Globus pallidus (tissue), 1 donor: ENCODE measurements at places on chromosomes 7 and 10.

- DNase-seq = no peak
These were observed 19.4 kb upstream of the RASGEF1A start for GRCh38 chr10:43286076-43286805.

- DNase-seq = no peak
These were observed 28.7 kb upstream of the RUFY2 start for GRCh38 chr10:68435803-68436202.

- DNase-seq = no peak
These were observed 324.7 kb downstream of the ACTR3B start for GRCh38 chr7:153084278-153084677.

- DNase-seq = peak; percentile 75
These were observed at the start of gene PDE1C for GRCh38 chr7:32070406-32071360. PDE1C (minus strand) TSS chr7:32070407.

- no peak for DNase-seq
These were observed 28.4 kb upstream of the EIF5AL1 start for GRCh38 chr10:79483948-79484347.

- no peak for DNase-seq
These were observed 9.7 kb downstream of the CALY start for GRCh38 chr10:133326745-133327650.

DNA sequence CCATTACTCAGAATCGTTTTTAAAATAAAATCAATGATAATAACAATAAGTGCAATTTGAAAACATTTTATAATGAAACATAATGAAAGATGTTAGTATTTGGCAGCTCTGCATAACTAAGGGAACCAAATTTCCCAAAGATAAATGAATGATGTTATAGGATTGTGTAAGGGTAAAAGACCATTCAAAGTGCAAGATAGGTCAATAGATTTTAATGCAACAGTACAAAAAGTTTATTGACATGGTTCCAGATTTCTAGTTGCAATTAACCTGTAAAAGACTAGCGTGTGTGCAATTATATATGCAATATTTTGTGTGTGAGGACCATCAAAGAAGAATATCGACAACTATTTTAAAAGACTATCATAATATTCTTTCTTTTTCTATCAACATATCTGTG is 122.3 kb downstream of the MDFIC start:
- DNase-seq = no peak

GRCh38 chr7:116994611-116995010 is 41.3 kb downstream of the ST7 start:
- DNase-seq = no peak

- DNase-seq = peak; percentile 25
These were observed 170.9 kb downstream of the POLR1F start for GRCh38 chr7:19537942-19538401.

- DNase-seq = no peak
These were observed 2.5 kb downstream of the IGFBP3 start for GRCh38 chr7:45918556-45918955.

- no peak for DNase-seq
These were observed 944 bp downstream of the PCOLCE start for GRCh38 chr7:100602889-100603725.

DNA sequence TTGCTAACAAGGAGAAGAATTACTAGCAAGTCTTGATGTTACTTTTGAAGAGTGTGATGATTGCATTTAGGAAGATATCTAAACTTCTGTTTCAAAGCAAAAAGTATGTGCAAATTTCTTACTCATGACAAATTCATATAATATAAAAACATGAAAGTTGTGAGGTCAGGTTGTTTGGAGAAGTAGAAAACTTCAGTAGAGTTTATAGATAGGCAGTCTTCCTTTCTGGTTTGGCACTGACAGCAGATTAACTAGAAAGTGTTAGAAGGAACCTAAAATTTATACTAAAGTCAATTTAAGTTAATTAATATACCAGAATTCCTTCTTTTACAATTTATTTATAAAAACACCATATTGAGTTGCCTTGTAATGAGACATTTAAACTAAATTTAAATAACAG is 16.9 kb downstream of the PTEN start:
- DNase-seq = no peak

DNA sequence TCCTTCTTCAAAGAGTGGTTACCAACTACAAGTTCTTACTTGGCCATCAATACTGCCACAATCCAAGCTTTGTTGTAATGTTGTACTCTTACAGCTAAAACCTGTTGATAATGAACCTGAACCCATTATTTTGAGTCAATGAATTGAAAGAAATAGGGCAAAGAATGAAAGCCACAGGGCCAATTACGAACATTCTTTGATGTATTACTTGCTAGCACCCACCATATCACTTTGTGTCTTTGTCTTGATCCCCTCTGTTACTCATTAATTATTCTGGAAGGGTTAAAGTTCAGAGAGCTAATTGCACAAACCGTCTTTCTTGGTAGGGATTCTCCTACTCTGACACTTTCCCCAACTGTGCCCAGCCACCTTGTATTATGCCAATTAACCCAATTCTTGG is 53.2 kb upstream of the TFEC start:
- no peak for DNase-seq

DNA sequence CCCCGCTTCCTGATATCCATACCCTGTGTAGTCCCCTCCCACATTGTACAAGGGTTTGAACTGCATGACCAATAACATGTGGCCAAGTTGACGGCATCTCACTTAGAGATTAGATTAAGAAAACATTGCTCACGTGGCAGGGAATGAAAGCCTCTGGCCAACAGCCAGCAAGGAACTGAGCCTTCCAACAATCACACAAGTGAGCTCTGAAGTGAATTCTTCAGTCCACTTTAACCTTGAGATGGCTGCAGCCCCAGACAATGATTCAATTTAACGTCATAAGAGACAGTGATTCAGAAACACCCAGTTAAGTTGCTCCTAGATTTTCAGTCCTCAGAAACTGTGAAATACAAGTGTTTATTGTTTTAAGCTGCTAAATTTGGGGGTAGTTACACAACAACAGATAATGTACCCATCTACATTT is 165.9 kb upstream of the PLXNA4 start:
- no peak for DNase-seq

DNA sequence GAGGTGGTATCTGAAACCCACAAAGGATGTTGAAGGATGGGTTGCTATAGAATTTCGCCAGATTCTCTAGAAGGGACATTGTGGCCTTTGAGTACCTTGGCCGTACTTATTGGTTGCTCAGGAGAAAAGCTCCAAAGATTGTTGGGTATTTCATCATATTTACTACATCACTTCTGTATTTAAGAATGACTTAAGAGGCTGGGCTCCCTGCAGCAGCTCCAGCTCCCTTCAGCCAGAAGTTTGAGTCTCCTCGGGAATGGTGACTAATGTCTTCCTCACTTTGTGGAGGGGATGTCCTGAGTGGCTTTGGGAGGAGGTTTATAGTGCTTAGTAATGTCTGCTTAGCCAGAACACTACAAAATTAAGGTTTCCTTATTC is 18.1 kb downstream of the MINDY4 start:
- DNase-seq = no peak

GRCh38 chr7:130699686-130700085 is 13.3 kb upstream of the TSGA13 start:
- DNase-seq = no peak

- no peak for DNase-seq
These were observed 614.7 kb downstream of the PARD3 start for GRCh38 chr10:34200355-34200901.

- no peak for DNase-seq
These were observed 122.0 kb downstream of the TPK1 start for GRCh38 chr7:144713850-144714249.

GRCh38 chr10:75079436-75080083 is 31.9 kb upstream of the SAMD8 start:
- DNase-seq = no peak

DNA sequence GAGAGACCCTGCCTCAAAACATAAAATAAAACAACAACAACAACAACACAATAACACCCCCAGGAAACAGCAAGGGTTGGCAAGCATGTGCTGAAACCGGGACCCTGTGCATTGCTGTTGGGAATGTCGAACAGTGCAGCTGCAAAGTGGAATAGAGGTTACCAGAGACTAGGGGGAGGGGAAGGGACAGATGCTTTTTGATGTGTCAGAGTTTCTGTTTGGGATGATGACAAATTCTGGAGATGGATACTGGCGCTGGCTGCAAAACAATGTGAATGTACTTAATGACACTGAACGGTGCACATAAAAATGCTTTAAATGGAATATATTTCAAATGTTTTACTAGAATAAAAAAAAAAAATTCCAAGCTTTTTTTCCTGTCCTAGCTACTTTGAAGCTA is 241.8 kb downstream of the TEX36 start:
- no peak for DNase-seq

GRCh38 chr10:14952851-14953423 is 959 bp downstream of the DCLRE1C start:
- DNase-seq = no peak

GRCh38 chr7:2724453-2725177 is 36.6 kb downstream of the AMZ1 start:
- no peak for DNase-seq

GRCh38 chr10:55183993-55184392 is 383.0 kb upstream of the PCDH15 start:
- DNase-seq = no peak

DNA sequence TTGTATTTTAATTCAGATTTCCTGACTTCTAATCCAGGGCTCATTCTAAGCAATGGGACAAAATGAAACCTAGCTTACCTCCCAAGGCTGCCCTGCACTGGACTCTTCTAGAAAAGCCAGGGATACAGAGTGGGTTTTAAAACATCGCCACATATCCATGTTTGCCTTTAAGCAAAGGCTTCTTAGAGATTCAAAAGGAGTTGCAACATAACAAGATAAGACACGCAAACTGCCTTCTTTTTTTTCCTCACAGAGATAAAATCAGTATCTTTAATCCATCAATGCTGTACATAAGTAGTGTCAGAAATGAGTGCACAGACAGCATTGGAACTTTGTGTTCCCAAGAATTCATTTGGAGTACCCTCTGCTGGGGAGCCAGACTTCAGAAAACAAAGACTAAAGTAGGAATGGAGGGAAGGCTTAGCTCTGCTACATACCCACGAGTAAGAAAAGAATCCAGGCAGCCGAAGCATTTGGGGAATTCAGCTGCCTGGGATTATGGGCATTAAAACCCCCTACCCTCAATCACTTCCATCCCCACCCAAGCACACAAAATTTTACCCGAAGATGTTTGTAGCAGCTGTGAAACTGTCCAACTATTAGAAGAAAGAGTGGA is 427.8 kb downstream of the ARL4A start:
- no peak for DNase-seq

- DNase-seq = no peak
These were observed 151.5 kb upstream of the TARP start for GRCh38 chr7:38424750-38425463.

DNA sequence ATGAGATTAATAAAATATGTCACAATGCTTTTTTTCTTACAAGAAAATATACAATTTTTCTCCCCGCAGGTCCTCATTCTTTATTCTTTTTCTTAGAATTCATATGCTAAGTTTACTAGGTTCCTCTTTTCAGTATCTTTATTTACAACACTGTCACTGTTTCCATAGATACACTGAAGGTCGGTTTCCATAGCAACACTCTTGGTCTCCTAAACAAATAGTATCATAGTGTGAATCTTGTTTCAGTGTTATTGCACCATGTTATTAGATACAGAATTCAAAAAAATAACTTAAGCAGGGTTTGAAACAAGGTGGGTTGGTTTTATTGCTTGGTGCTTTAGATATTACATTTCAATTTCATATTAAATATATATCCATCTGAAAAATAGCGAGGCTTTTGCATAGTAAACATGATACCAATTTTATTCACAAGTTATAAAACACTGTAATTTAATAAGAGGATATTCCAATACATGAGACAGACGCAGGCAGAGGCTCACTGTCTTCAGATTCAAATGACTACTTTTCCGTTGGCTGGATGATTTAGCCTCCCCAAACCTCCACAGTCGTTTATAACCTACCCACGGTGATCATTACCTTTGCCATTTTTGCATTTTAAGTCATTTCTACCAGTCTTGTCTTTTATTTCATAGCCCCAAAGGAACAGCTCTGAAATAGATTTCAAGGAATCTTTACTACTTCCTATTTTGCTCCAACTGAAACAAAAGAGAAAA is 88.9 kb upstream of the KLF6 start:
- DNase-seq = no peak

- DNase-seq = no peak
These were observed 98.1 kb upstream of the NANOS1 start for GRCh38 chr10:118931436-118931835.

DNA sequence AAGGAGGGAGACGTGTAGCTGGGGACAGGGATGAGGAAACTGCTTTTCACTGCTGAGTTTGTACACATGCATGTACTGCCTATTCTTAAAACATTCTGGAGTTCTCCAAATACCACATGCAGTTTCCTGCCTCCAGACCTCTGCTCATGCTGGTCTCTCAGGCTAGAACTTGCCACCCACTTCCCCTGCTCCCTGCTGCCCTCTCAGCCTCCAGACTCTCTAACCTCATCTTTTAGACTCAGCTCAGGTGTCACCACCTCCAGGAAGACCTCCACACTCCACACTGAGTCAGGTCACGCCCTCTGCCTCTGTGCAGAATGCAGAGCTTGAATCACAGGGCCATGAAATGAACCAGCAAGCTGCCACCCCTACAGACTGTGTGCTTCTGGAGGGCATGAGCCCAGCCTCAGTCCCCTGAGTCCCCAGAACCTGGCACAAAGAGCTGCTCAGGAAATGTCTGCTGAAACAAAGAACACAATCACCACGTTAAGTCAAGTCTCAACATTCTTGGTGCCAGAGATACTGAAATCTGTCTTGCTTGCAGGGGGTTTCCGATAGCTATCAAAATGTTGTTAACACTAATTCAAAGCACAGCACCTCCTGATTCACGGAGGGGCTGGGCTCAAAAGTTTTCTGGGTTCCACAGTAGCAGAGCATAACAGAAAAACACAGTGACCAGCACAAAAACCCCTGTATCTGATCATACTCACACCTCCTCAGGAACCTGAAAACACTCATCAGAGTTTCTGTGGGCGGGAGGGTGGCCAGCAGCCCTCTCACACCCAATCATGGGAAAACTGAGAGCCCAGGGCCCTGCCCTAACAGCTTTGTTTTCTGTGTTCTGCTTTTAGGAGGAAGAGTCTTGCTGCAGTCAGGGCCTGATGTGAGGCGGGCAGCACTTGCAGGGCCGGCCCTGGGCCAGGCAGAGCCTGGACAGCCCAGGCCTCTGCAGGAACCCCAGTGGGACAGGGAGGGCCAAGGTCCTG is 21.1 kb downstream of the FAM53B start:
- DNase-seq = no peak

- no peak for DNase-seq
These were observed 21.8 kb downstream of the CUL1 start for GRCh38 chr7:148720472-148720871.

GRCh38 chr10:100748231-100749058 is 3.1 kb downstream of the PAX2 start:
- no peak for DNase-seq
